ENCODE measurements at places on chromosomes 1 and 21.

- DNase-seq, result no peak
Observed at GRCh38 chr1:62084310-62084890, 110.2 kb upstream of the L1TD1 start.

DNA sequence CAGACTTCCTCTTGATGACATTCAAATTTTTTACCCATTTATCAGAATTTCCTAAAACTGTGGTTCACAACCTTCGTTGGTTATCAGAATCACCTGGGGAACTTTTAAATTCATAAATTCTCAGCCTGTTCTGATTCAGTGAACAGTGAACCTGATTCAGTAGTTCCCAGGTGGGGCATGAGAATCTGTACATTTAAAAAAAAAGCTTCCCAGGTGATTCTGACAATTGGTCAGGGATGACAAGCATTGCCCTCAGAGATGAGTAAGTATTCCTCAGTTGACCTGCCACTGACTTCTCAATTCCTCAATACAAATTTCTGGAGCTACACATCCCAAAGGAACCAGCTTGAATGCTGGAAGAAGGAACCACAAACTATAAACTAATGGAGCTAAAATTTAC lies 23.5 kb upstream of the CR2 start:
- DNase-seq, result no peak

- no peak for DNase-seq
Observed at GRCh38 chr21:45056296-45056904, 18.0 kb upstream of the ADARB1 start.

GRCh38 chr1:117215733-117216462 lies 5.2 kb upstream of the VTCN1 start:
- no peak for DNase-seq

DNA sequence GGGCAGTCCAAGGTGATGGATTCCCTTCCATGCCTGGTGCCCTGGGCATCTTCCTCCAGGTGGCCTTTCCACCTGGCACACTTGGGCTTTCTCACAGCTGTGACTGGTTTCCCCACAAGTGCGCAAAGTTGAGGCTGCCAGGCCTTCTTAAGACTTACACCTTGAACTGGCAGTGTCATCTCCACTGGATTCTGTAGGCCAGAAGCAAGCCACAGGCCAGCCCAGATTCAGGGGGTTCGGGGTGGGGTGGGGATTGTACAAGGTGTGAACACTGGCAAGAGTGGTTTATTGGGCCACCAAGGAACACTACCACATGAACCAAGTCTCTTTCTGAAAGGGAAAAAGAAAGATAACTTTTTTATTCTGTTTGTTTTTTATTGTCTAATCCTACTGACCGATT lies 27.2 kb downstream of the DYRK1A start:
- no peak for DNase-seq

GRCh38 chr1:6434186-6434585 lies 9.6 kb downstream of the ESPN start:
- DNase-seq, result no peak

DNA sequence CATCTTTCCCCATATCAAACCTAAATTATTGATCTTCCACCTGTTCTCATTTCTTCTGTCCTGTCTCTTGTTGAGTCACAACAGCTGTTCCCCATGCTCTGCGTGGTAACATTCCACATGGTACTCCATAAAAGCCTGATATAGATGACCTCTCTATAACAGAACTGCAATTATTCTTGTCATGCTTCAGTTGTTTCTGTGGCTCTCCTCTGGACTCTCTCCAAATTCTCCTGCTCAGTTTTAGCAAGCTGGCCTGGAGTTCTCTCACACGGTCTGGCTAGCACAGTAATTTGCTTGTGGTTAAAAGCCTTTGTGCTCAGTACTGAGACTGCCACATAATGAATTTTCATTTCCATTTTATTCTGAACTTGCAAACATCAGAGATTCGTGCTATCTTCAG lies 10.6 kb upstream of the LRRC39 start:
- no peak for DNase-seq

- no peak for DNase-seq
Observed at GRCh38 chr1:210587566-210587965, 258.9 kb downstream of the HHAT start.

DNA sequence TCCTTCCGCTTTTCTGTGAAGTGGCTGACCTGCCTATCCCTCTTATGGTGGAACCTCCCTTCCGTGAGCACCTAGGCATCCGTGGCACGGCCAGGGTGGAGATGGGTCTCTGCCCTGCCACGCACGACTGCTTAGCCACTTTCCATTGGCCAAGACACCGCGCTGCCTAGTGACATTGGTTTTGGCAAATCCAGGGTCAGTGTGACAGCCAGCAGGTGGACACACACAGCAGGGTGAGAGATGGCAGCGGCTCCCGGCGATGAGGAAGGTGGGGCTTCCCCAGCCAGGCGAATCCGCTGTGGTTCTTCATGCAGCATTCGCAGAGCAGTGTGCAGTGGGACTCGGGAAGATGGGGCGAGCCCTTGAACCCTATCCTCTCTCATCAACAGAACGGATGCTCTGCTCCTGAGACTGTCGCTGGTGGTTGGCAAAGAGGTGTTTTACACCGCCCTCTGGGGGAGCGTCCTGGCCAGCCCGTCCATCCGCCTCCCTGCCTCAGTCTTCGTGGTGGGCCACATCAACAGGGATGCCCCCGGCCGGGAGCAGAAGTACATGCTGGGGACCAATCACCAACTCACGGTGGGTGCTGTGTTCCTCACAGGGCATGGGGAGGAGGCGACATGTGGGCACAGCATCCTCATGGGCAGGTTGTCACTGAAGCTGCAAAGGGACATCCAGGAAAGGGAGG lies 51.8 kb downstream of the DOP1B start:
- DNase-seq, result no peak

DNA sequence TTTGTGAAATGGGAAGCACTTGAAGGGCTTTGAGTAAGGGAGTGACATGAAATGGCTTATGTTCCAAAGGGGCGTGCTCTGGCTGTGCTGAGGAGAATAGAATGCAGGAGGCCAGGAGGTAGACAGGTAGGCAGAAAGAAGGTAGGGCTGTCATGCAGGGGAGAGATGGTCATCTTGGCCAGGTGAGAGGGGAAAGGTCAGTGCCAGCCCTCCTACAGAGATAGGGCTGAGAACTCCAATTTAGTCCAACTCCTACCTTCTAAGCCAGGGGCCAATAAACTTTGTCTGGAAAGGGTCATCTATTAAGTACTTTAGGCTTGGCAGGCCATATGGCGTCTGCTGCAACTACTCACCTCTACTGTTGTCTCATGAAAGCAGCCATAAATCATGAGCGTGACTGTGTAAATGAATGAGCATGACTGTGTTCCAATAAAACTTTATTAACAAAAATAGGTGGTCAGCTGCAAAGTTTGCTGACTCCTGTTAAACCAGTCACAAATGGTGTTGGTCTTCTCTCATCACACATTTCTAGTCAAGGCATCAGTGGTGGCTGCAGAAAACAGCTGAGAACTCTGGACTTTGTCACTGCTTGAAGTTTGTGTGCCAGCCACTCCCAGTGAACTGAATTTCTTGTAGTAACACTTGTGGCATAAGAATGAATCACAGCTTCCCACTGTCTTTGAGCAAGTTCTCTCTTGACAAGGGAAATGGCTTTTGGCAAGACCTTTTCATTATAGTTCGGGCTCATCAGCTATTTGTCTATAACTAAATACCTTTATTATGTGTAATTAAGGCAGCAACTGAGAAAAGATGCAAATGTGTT lies 32.0 kb upstream of the CD2 start:
- no peak for DNase-seq

DNA sequence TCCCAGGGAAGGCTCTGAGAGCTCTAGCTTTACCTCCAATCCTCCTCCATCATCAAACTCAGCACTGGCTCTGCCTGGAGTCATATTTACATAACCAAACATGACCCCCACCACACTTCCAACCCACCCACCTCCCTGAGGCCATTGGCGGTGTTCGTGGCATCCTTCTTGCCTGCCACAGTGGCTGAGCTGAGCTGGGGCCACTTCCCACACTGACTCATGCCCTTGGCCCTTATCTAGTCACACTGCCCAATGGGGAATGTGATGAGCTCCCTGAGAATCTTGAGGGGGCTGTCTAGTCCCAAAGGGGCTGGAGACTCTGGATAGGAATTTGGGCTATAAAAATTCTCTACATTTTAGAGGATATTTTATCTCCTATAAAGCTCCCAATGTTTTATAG lies 230.9 kb upstream of the IRF2BP2 start:
- no peak for DNase-seq

DNA sequence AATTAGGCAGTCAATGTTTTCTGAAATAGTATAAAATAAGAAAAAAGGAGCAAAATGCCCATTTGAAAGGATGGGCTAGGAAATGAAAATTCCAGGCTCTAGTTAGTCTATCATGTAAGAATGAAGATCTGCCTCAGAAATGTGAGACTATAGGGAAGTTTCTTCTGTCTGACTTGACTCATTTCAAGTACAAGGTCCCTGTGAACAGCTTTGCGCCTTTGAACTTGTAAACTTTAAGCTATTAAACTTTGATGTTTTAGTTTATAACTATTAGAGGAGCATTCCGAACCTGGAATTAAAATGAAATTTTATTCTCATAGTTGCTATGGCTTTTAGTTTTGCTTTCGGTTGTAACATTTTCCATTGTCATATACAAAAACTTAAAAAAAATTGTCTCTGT lies 199.4 kb downstream of the RPS6KC1 start:
- no peak for DNase-seq

- DNase-seq, result no peak
Observed at GRCh38 chr1:60090655-60091054, 17.1 kb upstream of the C1orf87 start.

DNA sequence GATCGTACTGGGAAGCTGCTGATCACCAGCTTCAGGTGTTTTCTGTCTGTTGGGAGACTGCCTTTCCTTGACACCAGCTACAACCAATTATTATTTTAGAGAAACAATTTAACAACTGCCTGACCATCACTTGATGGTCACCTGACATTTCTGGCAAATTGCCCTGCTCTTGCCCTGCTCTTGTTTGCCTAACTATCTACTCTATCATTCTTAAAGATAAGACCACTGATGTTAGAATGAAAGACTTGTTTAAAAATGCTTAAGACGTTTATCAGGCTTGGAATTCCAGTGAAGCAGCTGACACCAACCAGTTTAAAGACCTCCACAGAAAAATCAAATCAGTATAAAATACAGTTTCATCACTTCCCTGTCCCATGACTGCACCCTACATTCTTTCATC lies 423.3 kb upstream of the CAMK1G start:
- DNase-seq, result no peak

DNA sequence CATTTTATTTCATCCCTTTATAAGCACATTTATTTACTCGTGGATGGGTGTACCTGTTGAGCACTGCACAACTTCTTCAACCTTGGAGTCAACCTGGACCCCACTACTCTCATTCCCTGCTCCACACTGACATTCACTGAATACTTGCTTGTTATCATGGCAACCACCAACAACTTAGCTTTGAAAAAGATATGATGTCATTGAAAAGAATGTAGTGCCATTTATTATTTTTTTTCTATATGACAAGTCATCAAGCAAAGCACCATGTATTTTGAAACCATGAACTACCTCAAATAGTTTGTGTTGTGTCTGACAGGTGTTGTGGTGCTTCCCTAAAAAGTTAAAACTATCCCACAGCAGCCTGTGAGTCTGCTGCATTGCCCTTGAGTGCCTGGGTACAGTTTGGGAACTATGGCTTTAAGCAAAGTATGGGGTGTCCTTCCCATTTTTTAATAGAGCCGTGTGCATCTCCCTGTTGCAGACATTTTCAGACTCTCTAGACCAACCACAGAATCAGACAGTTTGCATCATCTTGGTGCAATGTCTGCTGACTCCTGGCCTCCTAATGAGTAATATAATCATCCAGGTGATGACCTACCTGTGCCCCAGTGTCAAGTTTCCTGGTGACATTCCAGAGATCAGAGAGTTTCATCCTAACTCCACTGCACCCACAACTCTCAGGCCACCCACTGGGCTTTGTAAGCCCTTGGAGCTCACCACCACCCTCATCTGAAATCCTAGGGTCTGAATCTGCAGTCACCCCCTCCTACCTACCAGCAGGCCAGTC lies 339.7 kb upstream of the PROX1 start:
- DNase-seq, result no peak

GRCh38 chr1:179016706-179017382 lies 8.8 kb upstream of the FAM20B start:
- no peak for DNase-seq

DNA sequence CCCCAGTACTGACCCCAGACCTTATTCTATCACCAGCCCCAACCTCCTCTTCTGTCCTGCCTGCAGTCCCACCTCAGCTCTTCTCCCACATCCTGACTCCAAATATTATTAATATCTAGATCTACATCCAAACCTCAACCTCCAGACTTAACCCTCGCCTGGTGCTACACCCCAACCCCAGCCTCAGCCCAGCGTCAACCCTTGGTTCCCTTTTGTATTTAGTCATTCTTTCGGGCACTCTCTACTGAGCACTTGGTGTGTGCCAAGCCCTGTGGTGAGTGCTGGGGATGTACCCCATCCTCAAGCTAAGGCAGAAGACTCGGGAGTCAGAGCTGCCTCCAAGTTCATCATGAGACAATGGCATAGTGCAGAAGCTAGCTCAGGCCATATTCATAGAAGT lies 1.1 kb downstream of the SHISAL2A start:
- no peak for DNase-seq

DNA sequence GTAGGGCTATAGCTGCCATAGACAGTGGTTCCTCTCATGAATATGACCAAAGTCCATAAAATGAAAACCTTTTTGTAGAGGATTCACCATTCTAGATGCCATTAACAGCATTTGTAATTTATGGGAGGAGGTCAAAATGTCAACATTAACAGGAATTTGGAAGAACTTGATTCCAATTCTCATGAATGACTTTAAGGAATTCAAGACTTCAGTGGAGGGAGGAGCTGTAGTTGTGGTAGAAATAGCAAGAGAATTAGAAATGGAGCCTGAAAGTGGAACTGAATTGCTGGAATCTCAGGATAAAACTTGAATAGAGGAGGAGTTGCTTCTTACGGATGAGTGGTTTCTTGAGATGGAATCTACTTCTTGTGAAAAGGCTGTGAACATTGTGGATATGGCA lies 65.4 kb upstream of the ESRRG start:
- DNase-seq, result no peak

DNA sequence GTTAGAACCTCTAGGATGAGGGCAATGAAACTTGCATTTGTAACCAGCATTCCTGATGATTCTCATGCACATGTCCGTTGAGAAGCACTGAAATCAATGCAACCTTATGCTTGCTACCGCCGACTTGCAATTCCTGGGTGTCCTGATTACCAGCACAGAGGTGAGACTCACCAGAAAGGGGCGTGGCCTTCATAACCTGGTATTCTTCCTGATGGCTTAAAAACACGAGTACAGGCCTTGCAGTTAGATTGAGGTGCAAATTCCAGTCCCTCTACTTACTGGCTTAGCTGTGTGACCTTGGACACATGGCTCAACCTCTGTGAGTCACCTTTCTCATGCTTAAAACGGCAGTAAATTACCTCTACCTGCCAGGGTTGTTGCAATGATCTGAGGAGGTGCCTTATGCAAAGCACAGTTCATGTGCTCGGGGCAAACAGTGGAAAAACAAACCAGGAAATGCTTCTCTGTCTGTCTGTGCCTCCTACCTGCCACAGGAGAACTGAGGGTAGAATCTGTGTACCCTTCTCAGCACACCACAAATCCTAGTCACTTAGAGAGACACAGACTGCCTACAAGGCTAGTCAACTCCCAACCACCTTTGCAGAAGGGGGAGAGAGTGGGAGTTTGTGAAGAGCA lies 39.1 kb upstream of the ECE1 start:
- no peak for DNase-seq
